ENCODE measurements at places on chromosomes 16 and 17.

- no peak for DNase-seq
Observed at GRCh38 chr16:64975821-64976220, 146.0 kb downstream of the CDH11 start.

DNA sequence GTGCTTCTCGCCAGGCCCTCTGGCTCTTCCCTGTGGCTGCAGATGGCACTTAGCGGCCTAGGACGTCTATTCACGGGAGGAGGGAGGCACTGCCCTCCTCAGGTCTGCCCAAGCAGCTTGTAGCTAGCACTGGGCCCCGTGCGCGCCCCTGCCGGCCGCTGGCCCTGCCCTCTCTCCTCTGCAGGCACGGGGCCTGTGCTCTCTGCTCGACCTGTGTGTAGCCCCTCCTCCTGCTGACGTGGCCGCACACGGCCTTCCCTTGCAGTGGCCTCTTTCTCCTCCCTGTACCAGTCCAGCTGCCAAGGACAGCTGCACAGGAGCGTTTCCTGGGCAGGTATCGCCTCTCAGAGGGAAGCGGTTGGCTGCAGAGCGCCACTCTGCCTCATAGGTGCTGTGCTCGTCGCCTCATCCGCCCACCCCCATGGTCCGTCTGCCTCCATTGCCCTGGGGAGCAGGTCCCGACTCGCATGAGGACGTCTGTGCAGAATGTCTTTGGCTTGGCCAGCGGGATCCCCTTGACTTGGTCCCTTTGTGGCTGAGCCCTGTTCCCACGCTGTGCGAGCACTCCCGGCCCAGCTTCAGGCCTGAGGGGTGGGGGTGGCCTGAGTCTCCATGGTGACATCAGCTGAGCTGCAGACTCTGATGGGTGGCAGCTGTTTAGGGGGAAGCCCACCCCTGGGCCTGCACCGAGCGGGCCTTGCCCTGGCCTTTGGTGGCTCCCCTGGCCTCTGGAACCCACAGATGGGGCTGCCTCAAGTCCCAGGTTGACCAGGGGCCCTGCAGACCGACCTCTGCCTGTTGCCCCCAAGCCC is 34.6 kb downstream of the TSC2 start:
- DNase-seq = no peak

DNA sequence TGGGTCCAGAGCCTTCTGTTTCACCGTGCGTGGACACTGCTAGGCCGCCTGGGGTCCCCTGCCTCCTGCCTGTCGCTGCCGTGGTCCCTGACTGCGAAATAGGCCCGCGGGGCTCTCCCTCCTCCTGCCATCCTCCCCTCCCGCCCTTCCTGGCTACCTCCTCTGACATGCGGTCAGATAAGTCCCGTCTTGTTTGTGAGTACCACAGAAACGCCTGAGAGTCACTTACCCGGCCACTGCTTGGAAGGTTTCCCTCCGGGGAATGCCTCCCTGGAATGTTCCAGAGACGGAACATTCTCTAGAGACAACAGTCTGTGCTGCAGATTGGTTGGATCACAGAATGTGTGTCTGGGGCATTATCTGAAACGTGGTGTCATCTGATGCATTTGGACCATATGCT is 22.7 kb downstream of the CIBAR2 start:
- no peak for DNase-seq

DNA sequence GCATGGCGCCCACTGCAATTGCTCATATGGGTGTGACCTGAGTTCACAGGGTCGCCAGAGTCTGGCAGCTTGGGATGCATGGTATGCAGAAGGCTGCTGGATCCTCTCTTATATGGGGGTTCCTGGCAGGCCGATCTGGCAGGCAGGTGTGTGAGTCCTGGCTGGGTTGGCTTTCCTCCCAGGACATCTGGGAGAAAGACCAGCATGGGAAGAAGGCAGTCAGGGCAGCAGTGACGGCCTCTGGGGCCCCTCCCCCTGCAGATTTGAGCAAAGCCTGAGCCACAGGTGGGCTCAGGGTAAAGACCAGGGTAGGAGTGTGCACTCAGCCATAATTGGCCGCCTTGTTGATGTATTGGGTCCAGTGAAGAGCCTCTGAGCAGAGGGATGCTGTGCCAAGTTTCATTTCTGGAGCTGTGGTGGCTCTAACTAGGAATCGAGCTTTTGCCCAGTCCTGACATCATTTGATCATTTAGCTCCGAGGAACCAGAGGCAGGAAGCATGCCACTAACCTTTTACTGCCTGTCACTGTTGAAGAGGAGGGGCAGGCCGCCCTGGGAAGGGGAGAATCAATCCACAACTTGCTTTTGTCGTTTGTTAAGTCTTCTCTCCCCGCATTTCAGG is 174.3 kb downstream of the CCDC182 start:
- DNase-seq = no peak

GRCh38 chr16:89331371-89332109 is 114.0 kb downstream of the ZNF778 start:
- no peak for DNase-seq

GRCh38 chr17:72903522-72903921 is 189.0 kb downstream of the SLC39A11 start:
- no peak for DNase-seq

- DNase-seq = peak; percentile 40
Observed at GRCh38 chr17:63696381-63696961, 3.5 kb downstream of the LIMD2 start.

DNA sequence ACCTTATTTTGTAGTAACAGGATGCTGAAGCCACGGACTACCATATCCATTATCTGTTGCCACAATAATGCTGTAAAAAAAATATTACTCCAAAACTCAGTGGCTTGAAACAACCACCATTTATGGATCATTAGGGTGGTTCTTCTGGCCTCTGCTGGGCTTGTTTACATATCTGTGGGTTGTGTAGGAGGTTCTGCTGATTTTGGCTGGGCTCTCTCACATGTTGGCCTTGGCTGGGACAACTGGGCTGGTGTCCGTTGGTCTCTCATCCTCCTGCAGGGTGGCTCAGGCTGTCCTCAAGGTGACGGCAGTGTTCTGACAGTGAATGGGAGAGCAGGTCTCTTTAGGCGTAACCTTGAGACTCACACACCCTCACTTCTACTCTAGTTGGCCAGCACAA is 76.0 kb downstream of the GPR139 start:
- DNase-seq = no peak
